Naive thymus-derived CD4-positive, alpha-beta T cell (primary cell): ENCODE measurements at places on chromosomes 13 and 19.

DNA sequence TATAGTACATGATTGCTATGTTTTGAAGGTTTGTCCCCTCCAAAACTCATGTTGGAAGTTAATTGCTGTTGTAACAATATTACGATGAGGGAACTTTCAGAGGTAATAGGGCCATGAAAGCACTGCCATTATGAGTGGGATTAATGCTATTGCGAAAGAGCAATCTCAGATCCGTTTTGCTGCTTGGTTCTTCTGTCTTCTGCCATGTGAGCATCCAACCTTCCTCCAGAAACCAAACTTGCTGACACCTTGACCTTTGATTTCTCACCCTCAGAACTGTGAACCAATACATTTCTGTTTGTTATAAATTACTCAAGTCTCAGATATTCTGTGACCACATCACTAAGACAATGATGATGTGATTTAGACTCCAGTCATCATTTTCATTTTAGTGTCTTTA, 2590.9 kb downstream of the PCDH9 start:
- H3K27me3 ChIP-seq, result no peaks in the 10 kb centered on the region
- H3K4me1 ChIP-seq, result no peaks in the 10 kb centered on the region
- H3K36me3 ChIP-seq, result no peaks in the 10 kb centered on the region
- no peak for DNase-seq

GRCh38 chr13:31129419-31129818, 32.3 kb downstream of the HSPH1 start:
- DNase-seq, result no peak
- H3K36me3 ChIP-seq, result no peaks in the 10 kb centered on the region
- H3K27me3 ChIP-seq, result no peaks in the 10 kb centered on the region
- no peak overlapping the region for H3K27ac ChIP-seq
- no peaks in the 10 kb centered on the region for H3K4me1 ChIP-seq

DNA sequence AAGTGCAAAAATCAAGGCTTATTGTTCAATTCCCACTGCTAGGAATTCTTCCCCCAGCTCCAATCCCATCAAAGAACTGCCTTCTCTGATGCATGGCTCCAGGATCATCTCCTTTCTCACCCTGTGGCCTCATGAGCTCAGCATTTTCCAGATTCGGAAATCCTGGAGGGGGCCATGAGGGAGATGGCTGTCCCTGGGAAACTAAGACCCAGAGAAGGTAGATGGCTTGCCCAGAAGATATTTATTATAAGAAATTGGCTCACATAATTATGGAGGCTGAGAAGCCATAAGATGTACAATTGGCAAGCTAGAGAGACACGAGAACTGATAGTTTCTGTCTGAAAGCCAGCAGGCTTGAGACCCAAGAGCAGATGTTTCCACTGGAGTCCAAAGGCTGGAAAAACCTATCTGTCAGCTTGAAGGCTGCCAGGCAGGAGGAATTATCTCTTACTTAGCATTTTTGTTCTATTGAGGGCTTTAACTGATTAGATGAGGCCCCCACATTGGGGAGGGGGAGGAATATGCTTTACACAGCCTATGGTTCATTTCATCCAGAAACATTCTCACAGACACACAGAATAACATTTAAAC, 58.6 kb downstream of the GADD45B start:
- H3K27me3 ChIP-seq, result no peaks in the 10 kb centered on the region
- no peaks in the 10 kb centered on the region for H3K36me3 ChIP-seq
- H3K4me3 ChIP-seq, result no peak overlapping the region
- DNase-seq, result no peak
- H3K4me1 ChIP-seq, result peaks cover 3% of the 10 kb centered on the region

GRCh38 chr13:97977982-97978381, 24.5 kb downstream of the IPO5 start:
- H3K4me1 ChIP-seq, result peaks cover 12% of the 10 kb centered on the region
- no peaks in the 10 kb centered on the region for H3K36me3 ChIP-seq
- no peak overlapping the region for H3K4me3 ChIP-seq
- DNase-seq, result no peak

DNA sequence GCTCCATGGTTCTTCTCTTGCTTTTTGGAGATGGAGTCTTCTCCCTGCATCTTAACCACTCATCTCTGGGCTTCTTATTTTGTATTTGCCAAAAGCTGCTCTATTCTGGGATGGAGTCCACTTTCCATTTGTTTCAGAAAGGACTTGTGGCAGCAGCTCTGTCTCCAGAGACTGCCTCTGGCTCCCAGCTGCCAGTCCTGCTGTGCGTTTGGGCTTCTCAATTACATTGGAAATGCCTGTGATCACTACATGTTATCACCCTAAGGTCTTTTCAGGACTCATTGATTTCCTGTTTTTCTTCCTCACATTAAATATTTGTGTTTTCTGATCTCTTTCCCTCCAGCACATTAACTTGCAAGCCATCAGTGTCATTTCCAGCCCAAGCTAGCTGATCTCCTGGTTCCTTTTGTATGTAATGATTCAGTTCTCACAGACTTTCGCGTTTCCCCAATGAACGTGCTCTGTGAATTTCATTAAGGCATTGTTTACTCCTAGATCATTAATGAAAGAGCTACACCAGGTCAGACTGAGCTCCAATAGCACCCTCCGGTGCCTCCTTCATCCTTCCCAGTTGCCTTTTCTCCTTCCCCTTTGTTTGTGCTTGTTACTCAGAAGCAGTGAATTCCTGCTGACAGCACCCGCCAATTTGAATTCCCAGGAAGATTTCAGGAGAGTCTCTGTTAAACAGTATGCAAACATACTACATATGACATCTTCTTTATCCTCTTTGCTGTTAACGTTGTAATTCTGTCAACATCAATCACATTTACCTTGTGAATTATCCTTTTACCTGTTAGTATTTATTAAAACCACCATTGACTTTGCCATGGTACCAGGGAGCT, 3.0 kb downstream of the CBY2 start:
- no peaks in the 10 kb centered on the region for H3K4me1 ChIP-seq
- H3K27ac ChIP-seq, result no peak overlapping the region
- H3K27me3 ChIP-seq, result no peaks in the 10 kb centered on the region
- DNase-seq, result no peak
